Bone marrow (tissue), 2 donors: ENCODE measurements at places on chromosomes 12 and 14.

GRCh38 chr14:57963071-57963470, 97.2 kb upstream of the SLC35F4 start:
- no peak for DNase-seq

- no peak for DNase-seq
Measured at GRCh38 chr14:76193696-76194095, 42.0 kb downstream of the GPATCH2L start.

DNA sequence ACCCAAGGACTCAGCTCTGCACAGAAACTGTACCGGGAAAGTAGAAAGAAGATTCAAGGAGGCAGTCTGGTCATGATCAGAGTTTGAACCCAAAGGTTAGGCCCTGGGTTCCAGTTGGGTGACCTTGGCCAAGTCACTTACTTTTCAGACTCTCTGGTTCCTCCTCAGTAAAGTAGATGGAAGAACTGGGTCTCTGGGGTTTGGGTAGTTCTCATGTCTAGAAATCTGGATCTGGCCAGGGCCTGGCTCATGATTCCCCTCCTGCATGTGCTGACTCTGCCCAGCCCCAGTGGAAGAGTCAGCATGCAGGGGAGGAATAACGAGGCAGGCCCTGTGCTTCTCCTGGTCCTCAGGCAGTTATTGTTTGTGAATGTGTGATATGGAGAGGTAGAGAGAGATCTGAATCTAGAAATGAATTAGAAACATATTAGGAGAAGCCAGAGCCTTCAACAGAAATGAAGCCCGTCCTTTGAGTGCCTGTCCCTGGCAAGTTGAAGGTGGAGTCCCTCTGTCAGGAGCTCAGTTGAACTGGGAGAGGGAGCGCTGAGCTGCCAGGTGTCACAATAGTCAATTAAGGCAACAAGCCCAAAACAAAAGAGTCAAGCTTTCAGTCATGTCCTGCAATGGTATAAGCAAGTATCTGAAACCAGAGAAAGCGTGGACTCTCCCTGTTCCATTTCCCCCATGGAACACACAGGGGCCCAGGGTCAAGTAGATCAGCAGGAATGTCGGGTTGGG, 131.3 kb upstream of the HIF1A start:
- no peak for DNase-seq

DNA sequence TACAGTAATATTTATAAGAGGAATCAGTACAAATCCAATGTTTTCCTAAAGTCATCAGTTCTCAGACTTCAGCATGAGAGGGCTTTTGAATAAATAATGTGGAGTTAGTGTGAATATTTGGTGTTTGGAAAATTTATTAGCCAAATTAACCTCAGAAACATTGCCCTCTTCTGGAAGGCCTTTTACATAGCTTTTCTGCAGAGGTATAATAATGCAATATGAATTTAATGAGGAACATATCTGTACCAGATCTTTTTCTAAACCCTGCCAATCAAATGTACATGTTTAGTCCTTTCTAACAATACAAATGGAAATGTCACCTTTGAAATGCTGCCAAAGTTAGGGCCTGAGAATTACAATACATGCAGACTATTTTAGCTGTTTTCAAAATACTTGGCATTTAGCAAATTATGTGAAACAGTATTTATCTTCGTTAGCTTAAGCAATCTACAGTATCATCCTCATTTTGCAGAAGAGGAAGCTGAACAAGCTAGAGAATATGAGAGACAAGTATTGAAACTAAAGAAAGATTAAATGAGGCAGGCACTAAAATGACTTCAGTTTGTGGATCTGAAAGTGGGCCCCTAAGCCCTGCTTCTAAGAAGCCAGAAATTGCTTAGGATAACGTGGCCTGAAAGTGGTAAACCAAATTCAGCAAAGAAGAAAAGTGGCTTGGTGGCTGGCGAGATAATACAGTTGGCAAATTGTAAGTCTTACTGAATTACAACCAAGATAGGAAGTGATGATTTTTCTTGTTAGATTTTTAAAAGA, 60.4 kb upstream of the MANSC4 start:
- DNase-seq, result no peak

DNA sequence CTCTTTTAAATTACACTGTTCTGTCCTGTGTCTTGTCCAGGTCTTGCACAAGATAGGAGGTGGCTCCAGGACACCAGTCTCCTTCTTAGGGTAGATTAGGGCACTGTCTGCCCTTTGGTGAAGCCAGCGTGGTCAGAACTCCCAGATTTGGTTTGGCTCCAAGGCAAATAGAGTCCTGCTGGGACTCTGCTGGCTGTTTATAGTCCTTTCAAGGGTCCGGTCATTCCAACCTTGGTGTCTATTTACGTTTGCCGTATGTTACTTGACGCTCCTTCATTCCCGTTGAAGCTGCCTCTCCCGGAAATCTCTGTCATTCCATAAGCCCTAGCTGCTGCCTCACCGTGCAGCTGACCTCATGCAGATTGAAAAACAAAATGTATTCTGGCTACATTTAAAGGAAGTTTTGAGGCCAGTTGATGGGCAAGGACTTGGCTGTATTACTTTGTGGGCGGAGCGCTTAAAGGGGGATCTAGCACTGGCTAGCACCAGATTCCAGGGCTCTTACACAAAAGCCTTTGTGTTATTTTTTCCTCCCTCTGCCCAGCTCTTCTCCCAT, 180.6 kb downstream of the AKAP6 start:
- DNase-seq, result no peak

DNA sequence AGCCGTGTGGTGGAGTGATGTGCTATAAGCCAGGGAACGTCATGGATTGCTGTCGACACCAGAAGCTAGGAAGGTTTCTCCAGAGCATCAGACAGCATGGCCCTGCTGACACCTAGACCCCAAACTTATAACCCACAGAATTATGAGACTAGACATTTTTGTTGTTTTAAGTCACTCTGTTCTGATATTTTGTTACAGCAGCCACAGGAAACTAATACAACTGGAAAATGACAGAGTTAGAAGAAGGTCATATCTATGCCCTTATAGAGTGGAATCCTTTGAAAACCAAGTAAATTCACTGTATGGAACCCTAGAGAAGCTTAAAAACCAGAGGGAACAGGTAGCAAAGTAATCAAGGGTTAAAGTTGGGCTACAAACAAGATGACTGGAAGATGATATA, 42.5 kb downstream of the SPTLC2 start:
- DNase-seq, result no peak

GRCh38 chr12:123070267-123071081, 80.4 kb downstream of the PITPNM2 start:
- no peak for DNase-seq

DNA sequence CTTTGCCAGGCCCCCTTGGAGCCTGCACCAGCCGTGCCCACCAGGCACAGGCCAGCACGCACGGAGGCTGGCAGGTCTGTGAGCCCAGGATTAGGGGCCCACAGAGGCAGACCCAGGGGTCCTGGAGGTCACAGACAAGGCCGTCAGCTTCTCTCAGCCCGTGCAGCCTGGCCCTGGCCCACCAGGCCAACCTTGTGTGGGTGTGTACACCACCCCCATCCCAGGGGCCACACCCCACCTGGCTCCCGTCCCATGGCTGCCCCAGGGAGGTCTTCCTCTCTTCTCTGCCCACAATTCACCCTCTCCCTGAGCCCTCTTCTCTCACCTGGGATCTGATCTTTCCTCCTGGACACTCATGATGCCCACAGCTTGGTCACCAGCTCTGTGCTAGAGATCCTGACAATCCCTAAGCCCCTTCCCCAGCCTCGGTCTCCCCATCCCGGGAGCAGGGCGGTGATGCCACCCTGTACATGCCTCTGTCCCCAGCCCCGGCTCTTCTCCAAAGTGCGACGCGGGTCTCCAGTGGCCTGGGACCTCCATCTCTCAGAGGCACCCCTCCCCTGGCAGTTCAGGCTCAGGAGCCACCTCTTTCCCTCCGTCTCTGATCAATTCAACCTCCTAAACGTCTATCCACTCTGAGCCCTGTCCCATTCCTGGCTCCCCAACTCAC, 31.1 kb upstream of the GPR132 start:
- DNase-seq, result no peak

GRCh38 chr12:18581232-18581962, 156.4 kb downstream of the PLCZ1 start:
- no peak for DNase-seq

GRCh38 chr12:128798571-128799341, 25.0 kb downstream of the SLC15A4 start:
- no peak for DNase-seq

DNA sequence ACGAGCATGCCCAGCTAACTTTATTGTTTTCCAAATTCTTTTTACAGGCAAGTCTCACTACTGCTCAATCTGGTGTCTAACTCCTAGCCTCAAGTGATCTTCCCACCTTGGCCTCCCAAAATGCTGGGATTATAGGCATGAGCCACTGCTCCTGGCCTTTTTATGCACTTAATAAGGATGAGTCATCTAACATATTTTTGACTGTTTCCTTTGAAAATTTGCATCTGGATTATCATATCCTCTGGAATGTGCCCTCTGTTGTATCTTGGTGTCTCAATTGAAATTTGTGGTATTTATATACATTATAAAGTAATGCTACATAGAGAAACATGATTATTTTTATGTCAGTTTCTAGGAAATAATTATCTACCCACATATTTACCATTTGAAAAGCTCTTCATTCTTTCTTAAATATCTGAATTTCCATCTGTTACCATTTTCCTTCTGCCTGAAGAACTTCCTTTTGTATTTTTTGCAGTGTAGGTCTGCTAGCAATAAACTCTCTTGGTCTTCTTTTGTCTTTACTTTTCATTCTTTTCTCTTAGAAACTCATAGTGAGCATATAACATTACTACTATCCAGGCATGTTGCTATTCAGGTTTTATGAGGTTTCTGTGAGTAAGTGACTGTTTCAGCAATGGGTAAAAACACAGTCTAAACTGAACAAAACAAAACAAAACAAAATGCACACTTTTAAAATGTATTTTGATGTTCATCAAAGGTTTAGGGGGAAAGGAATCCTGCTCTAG, 52.8 kb upstream of the CNOT2 start:
- no peak for DNase-seq

GRCh38 chr14:92677087-92677668, 71.2 kb downstream of the LGMN start:
- DNase-seq, result no peak

- no peak for DNase-seq
Measured at GRCh38 chr14:32710731-32711680, 227.7 kb upstream of the NPAS3 start.

GRCh38 chr14:77520555-77520954, 21.9 kb upstream of the ISM2 start:
- no peak for DNase-seq

DNA sequence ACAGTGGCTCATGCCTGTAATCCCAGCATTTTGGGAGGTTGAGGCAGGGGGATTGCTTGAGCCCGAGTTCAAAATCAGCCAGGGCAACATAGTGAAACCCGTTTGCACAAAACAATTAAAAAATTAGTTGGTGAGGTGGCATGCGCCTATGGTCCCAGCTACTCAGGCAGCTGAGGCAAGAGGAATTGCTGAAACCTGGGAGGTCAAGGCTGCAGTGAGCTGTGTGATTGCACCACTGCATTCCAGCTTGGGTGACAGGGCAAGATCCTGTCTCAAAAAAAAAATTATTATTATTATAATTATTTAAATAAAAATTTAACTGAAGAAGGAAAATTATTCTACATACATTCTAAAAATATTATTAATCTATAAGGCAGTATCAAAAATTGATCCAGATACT, 164.1 kb downstream of the ITPR2 start:
- no peak for DNase-seq

DNA sequence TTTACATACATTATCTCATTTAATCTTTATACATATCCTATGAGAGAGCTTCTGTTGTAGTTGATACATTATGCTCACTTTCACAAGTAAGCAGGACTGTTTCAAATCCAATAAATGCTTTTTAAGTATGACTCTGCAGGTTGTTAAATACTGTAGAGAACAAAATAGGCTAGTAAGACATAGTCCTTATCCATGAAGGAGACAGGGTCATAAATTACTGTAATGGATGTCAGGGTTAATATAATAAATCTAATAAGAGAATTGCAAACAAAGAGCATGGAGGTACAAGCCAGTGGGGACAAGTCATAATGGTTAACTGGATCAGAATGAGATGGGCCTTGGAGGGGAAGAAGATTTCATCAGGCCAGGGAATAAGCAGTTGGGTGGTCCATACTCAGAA, 303.8 kb upstream of the RGS6 start:
- DNase-seq, result no peak
